Caudate nucleus (tissue), 63 donors: ENCODE measurements at places on chromosomes 4 and X.

GRCh38 chr4:36024901-36025660 is 219.2 kb downstream of the ARAP2 start:
- DNase-seq, result no peak

GRCh38 chr4:116361790-116362189 is 723.6 kb downstream of the TRAM1L1 start:
- DNase-seq, result no peak

- DNase-seq, result no peak
Measured at GRCh38 chr4:7845493-7846128, 94.0 kb downstream of the AFAP1 start.

DNA sequence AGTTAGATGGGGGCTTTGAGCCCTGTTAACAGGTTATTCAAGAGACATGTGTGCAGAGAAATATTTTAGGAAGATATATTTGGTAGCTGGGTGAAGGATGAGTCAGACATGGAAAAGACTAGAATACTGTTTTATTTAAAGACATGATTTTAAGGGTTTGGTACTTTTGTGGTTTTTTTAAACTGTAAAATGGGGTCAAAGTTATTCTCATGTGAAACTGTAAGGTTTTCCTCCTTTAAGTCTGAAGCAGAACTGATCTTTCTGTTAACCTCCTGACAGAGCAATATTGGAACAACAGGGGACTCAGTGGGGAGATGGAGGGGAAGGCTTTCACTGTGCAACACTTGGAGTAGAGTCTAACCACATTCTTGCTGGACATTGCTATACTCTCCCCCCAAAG is 112.4 kb upstream of the LSM6 start:
- no peak for DNase-seq

GRCh38 chrX:46860557-46860956 is 23.7 kb downstream of the RP2 start:
- no peak for DNase-seq
